CD4-positive, alpha-beta T cell treated with Interleukin-6 at 100 ng/mL for 8 hours (primary cell): ENCODE measurements at places on chromosomes 2 and 18.

- no peak for DNase-seq
Measured at GRCh38 chr2:133773854-133774653, 205.8 kb upstream of the NCKAP5 start.

- DNase-seq: no peak
Measured at GRCh38 chr2:163198007-163198406, 359.4 kb upstream of the KCNH7 start.

GRCh38 chr2:45851576-45852304 is 200.3 kb downstream of the PRKCE start:
- no peak for DNase-seq

DNA sequence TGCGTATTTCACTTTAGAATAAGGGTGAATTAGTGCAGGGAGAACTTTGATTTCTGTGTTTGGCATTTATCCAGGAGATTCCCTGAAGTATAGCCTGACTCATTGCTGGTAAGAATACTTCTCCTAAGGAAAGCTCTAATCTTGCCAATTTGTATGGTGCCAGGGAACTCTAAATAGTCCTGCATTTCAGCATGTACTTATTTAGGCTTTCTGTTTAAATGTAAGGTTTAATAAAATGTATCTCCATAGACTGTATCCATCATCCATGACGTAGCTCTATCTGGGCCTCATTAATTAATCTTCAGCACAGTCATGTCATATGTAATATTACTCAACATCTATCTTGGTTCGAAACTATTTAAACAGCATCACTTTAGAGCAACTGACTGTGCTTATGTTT is 127.7 kb downstream of the DOK6 start:
- no peak for DNase-seq

GRCh38 chr2:152573168-152573567 is 144.1 kb downstream of the PRPF40A start:
- no peak for DNase-seq

DNA sequence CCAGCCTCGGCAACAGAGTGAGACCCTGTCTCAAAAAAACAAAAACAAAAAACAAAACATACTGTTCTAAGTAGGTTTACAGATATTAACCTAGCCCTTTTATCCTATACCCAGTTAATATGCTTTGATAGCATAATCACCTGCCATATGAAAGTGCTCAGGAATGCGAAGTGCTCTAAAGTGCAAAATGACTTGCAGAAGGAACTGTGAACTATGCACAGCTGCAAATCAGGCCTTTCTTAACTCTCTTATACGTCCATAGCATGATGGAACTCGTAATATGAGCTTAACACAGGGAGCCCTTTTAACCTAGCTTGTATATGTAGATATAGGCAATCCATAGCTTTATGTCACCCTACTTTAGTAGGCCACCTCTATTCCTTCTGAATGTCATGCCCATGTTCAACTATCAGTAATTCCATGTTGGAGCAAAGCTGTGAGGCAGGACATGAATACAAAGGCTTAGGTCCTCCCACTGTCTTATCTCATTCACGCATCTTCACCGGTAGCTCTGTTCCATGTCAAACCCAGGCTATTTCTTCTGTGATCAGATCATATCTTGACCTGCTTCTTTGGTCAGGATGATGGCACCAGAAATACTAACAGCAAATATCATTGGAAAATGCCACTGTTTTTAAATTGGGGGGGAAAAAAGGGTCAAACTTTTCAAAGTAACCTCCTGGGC is 72.9 kb downstream of the PRPF40A start:
- DNase-seq: no peak

GRCh38 chr2:235398321-235398720 is 95.5 kb upstream of the AGAP1 start:
- no peak for DNase-seq

DNA sequence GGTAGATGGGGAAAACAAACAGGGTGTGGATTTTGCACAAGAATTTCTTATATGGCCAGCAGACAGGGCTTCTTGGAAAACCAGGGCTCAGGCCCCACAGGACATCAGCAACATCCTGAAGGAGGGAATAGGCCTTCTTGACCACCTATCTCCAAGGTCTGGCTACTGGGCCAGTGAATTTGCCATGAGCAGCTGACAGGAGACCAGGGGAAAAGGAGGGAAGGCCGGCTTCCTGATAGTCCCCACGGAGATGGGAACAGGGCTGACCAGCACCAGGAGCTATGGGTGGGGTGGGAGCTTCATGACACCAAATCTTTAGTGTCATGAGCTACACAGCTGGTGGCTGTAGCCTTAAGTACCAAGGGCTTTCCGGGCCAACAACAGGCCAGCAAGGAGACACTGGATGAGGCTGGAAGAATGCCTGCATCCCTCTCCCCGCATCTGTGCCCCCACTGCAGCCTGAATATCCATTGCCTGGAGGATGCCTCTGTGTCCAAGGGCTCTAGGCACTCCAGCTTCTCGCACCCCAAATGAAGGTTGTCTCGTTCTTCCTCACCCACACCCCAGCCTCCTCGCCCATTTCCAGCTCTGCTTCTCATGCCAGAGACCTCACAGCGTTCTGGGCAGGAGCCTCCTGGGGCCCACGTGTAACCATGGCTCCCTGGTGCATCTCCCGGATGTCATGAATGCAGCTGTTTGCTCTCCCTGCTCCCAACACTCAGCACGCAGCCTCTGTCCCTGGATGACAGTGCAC is 74.8 kb downstream of the EMX1 start:
- DNase-seq: no peak
